ENCODE measurements at places on chromosomes 4 and X. TPM values are rescaled to one million over a fixed set of nuclear protein-coding genes. Genes with fewer than 3 reads are reported as not detected.
A peak's percentile ranks its signal among the peaks of the same experiment; 100 is the strongest.

Gene IQCM
- total RNA-seq, result not detected

DNA sequence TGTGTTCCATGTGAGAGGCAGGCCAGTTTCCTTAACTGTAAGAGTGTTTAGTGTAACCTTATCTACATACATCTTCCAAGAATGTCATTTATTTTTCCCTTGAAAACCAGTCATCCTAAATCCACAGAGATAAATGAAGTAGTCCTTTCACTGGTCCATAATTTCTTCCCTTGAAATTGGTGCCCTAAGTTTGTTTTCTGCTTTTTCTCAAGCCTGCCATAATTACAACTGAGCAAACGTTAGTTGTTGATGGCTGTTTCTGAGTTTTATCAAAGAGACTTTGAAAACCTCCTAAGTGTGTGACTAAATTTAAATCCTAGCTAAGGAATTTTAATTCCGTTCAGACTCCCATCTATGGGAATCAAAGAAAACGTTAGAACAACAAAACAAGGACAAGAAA lies 3.6 kb upstream of the TDO2 start:
- no peak for DNase-seq

- no peak for DNase-seq
These were observed 111.8 kb upstream of the HUWE1 start for GRCh38 chrX:53798281-53798680.

GRCh38 chr4:45102716-45103115 lies 376.4 kb upstream of the GNPDA2 start:
- DNase-seq, result no peak

- DNase-seq, result no peak
These were observed 333.9 kb downstream of the INPP4B start for GRCh38 chr4:142512161-142512560.

Gene NALF2
- under 0.01 TPM for total RNA-seq

Gene ZGRF1
- 2.7 TPM for total RNA-seq

- no peak for DNase-seq
These were observed 154.5 kb downstream of the PALLD start for GRCh38 chr4:168651374-168651773.

DNA sequence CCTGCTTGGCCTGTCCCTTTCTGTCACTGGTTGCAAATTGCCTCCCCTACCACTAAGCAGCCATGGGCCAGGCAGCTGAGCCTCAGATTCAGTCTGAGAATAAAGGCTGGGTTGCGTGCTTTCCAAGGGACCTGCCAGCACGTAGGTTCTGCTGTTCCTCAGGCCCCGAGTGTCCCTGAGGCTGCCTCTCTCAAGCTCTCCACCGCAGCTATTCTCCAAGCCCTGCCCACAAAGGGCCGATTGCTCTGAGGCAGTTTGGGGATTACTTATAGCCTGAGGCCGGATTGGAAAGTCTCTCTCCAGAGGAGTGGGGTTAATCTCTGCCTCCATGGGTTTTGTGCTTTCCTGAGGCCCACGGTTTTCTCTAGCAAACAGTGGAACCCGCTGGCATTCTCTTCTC lies 590.7 kb downstream of the BCOR start:
- no peak for DNase-seq

- DNase-seq, result no peak
These were observed 355.5 kb downstream of the FBXW7 start for GRCh38 chr4:152180369-152180768.

Gene SLC7A11
- 0.27 TPM for total RNA-seq

GRCh38 chr4:29326004-29326403 lies 1394.2 kb upstream of the PCDH7 start:
- no peak for DNase-seq

- no peak for DNase-seq
These were observed 490.2 kb downstream of the RAB28 start for GRCh38 chr4:12993923-12994322.

Gene AKAP14
- not detected for total RNA-seq

DNA sequence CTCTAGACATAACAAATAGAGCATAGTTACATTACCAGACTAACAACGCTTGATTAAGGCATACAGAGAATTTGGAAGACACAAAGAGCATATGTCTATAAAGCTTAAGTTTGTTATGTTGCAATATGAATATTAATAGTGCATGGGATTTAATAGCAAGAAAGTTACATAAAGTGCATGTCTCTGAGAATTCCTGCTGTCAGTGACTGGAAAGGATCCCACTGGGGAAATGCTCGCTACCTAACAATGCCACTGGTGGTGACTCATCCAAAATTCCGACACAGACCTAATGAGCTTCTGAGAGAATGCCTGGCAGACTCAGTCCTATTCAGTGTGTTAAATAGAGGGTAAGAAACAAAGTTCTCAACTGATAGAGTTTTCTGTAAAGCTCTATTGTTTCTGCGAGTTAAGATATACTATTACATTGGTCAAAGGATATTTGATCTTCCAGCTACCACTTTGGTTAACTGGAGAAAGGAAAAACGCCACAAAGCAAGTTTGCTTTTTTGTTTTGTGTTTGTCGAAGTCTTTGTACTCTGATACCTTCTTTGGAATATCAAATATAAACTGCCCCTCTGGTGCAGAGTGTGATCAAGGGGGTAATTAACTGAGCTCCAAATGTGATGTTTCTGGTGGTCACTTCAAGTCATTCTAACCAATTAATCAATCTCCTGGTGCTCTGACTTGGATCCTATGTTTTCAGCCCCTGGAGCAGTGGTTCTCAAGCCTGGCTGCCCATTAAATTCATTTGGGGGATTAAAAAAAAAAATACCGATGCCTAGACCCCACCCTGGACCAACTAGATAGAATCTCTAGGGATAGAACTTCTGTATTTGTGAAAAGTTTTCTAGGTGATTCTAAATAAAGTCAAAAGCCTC lies 107.9 kb downstream of the PALLD start:
- DNase-seq, result no peak

GRCh38 chr4:139025841-139026240 lies 10.3 kb downstream of the NOCT start:
- DNase-seq, result no peak

GRCh38 chr4:6705646-6706045 lies 4.0 kb downstream of the MRFAP1L1 start:
- no peak for DNase-seq

- no peak for DNase-seq
These were observed 28.3 kb upstream of the SERTM2 start for GRCh38 chrX:111483135-111483534.

GRCh38 chr4:148007314-148007760 lies 275.4 kb downstream of the ARHGAP10 start:
- DNase-seq, result no peak

- peak; percentile 78 for DNase-seq
These were observed 53.8 kb downstream of the VSIG4 start for GRCh38 chrX:65985922-65986588.

Gene TMEM150C
- total RNA-seq, result 8.6 TPM

Gene AFP
- total RNA-seq, result not detected

- peak; percentile 25 for DNase-seq
These were observed at the start of gene GRIA3 for GRCh38 chrX:123184219-123184865. TSS of gene GRIA3 (plus strand) at chrX:123184278. CDS start at chrX:123184536, 258 bp downstream.

- no peak for DNase-seq
These were observed 552 bp downstream of the ZDHHC9 start for GRCh38 chrX:129843209-129843458.

- no peak for DNase-seq
These were observed 1564.8 kb downstream of the RPA4 start for GRCh38 chrX:98448524-98448923.

- DNase-seq, result no peak
These were observed 97.1 kb downstream of the NFKB1 start for GRCh38 chr4:102598086-102598761.

- DNase-seq, result no peak
These were observed 77.3 kb downstream of the SMIM20 start for GRCh38 chr4:25991340-25991739.

Gene PLP1
- not detected for total RNA-seq

Gene DCAF4L1
- total RNA-seq, result under 0.01 TPM

Gene AMER1
- 5.1 TPM for total RNA-seq

- DNase-seq, result no peak
These were observed 27.7 kb downstream of the FBXO8 start for GRCh38 chr4:174255786-174256185.

- peak; percentile 17 for DNase-seq
These were observed at the start of gene GPRASP2 for GRCh38 chrX:102712216-102712966. TSS of gene GPRASP2 (plus strand) at chrX:102712448. CDS start at chrX:102714870, 2,422 bp downstream.

Gene SMIM10
- total RNA-seq, result 15.1 TPM

DNA sequence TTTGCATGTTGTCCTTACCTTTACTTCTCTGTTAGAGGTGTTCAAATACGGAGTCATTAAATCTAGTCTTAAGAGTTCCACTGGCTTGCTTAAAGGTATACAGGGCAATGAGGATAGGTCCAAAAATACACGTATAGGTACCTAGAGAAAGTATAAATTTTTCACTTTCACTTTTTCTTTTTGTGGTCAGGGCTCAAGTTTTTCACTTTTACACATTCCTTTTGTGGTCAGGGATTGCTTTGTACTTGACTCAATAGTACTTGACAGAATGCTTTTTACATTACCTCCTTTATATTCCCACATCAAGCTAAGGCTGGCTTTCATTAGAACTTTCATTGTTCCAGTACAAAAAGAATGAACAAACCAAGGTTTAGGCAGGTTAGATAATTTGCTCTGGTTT lies 21.7 kb downstream of the TMEM184C start:
- DNase-seq, result no peak

DNA sequence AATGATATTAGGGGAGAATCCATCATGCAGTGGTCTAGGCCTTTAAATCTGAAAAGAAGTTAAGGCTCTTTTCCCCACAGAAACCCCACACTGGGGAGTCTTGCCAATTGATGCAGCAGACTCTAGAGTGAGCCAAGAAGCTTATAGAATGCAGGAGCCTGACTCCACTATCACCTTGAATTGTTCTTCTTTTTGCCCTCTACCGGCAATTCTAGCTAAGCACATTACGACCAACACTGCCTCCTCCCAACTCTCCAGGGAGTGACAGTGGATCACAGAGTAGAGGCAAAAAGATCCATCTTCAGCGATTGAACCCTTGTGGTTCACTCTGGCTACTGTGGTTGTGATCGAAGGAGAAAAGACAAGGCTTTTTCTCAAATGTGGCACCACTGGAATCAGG lies 331.5 kb downstream of the NKX6-1 start:
- DNase-seq, result no peak

DNA sequence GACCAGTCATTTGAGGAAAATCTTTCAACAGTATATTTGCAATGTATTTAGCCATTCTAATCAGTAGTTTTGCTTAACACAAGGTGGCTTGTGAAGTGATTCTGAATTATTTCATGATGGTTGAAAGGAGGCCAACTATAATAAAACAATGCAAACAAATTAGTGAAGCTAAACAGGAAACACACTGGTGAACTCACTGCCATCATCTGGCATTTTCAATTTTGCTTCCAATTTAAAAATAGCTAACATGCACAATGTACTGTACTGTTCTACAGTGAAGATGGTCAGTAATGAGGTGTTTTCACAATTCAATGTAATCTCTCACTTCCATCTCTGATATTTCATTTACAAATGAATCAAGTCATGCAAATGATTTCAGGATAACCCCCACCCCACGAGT lies 31.1 kb downstream of the PGRMC2 start:
- DNase-seq, result no peak

- no peak for DNase-seq
These were observed 37.9 kb upstream of the NKAP start for GRCh38 chrX:119981286-119982070.

DNA sequence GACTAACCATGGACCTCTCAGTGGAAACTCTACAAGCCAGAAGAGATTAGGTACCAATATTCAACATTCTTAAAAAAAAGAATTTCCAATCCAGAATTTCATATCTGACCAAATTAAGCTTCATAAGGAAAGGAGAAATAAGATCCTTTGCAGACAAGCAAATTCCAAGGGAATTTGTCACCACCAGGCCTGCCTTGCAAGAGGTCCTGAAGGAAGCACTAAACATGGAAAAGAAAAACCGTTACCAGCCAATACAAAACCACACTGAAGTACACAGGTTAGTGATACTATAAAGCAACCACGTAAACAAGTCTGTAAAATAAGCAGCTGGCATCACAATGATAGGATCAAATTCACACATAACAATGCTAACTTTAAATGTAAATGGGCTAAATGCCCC lies 156.6 kb downstream of the FAM13A start:
- DNase-seq, result no peak

Measured in hematopoietic multipotent progenitor cell (in vitro differentiated cells).